ENCODE measurements at places on chromosomes 12 and 14.
A peak's percentile ranks its signal among the peaks of the same experiment; 100 is the strongest.

- no peak for DNase-seq
Observed at GRCh38 chr12:32864731-32865130, 31.8 kb downstream of the PKP2 start.

- DNase-seq = no peak
Observed at GRCh38 chr12:58980768-58981167, 60.5 kb upstream of the LRIG3 start.

GRCh38 chr12:94089891-94090290, 58.5 kb upstream of the PLXNC1 start:
- no peak for DNase-seq

- no peak for DNase-seq
Observed at GRCh38 chr12:122893208-122894153, 2.4 kb downstream of the VPS37B start.

DNA sequence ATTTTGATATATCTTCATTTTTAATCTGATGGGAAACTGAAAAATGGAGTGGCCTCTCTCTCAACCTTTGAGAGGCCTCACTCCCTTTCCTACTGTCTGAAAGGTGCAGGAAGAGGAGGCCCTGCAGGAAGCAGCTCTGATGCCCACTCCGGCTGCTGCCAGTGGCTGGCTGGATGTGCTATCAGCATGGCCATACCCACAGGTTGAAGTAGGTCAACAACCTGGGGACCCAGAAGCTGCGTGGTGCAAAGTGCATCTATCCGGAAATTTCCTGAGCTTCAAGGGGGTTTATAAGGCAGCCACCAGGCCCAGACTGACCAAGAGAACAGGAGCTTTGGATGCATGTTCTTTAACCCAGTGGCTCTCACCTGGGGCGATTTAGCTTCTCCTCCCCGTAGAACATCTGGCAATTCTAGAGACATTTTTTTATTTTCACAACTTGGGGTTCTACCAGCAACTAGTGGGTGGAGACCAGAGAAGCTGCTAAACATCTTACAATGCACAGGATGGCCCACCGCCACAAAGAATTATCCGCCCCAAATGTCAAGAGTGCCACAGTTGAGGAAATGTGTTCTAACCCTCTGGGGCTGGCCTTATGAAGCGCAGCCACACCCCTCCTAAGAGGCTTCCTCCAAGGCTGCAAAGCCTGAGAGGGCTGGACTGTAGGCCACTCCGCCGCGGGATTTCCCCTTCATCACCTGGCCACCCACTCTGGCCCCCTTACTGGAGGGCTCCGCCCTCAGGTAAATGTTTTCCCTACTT, 8.2 kb upstream of the BATF start:
- DNase-seq = no peak

GRCh38 chr14:53180272-53181221, 27.4 kb upstream of the DDHD1 start:
- DNase-seq = no peak

GRCh38 chr14:57403521-57403864, 13.1 kb downstream of the NAA30 start:
- DNase-seq = no peak

GRCh38 chr12:93763746-93764147, 86.6 kb downstream of the CRADD start:
- DNase-seq = no peak

DNA sequence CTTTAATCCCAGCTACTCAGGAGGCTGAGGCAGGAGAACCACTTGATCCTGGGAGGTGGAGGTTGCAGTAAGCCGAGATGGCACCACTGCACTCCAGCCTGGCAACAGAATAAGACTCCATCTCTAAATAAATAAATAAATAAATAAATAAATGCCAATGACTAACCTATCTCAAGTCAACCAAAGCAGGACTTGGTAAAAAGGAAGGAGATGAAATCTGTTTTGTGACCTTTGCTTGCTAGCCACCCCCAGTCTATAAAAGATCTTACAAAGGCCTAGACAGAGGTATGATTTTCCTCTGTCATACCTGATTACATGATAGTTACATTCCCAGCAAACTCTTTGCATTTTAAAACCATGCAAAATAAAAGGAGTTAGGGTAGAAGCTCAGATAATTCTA, 13.5 kb upstream of the METTL17 start:
- no peak for DNase-seq

- no peak for DNase-seq
Observed at GRCh38 chr14:60738843-60739508, 4.4 kb downstream of the MNAT1 start.

GRCh38 chr12:52682938-52683574, 2.8 kb upstream of the KRT1 start:
- no peak for DNase-seq

DNA sequence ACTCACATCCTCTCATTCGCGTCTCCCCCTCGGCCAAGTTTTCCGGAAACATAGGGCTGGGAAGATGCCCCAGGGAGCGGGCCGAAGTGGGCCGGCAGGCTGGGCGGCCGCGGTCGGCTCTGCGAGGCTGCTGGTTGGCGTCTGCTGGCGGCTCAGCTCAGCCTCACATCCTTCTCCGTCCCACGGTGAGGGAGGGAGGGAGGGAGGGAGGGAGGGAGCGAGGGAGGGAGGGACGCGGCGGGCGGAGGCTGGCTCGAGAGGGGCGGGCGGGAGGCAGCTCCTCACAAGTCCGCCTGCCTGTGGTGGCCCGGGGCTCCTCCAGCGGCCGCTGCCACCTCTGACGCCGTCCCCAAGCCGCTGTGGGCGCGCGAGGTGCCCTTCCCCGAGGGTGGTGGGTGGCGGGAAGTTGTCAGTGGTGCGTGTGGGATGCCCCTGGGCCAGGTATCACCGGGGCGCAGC, 93.8 kb downstream of the RFLNA start:
- peak; percentile 68 for DNase-seq

DNA sequence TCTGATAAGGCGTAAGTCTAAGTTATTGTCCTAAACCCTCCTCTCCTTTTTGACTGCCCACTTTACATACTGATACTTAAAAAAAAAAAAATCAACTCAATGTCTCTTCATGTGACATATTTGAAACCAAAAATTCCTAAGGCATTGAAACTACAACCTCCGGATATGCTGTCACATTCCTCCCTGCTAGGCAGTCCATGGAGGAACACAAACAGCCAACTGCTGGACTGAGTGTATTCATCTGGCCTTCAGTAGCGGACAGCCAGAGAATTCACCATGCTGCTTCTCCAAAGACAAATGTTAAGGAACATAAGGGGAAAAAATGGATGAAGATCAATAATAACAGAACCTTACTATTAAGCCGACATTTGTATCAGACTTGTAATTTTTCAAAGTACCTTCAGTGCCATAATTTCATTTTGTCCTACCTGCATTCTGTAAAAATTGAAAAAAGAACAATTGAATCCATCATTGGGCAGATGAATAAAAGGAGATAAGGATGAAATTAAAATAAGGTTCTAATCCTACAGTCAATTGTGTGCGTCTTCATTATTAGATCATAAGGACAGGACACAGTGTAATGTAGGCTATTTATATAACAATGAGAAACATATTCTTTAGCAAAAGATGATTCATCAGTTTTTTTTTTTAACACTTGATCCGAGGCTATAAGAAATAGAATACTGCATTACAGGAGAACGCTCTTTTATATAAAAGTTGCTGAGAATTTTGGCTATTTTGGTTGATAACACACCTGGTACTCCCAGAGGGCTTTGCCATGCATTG, 12.2 kb downstream of the RERG start:
- DNase-seq = no peak

DNA sequence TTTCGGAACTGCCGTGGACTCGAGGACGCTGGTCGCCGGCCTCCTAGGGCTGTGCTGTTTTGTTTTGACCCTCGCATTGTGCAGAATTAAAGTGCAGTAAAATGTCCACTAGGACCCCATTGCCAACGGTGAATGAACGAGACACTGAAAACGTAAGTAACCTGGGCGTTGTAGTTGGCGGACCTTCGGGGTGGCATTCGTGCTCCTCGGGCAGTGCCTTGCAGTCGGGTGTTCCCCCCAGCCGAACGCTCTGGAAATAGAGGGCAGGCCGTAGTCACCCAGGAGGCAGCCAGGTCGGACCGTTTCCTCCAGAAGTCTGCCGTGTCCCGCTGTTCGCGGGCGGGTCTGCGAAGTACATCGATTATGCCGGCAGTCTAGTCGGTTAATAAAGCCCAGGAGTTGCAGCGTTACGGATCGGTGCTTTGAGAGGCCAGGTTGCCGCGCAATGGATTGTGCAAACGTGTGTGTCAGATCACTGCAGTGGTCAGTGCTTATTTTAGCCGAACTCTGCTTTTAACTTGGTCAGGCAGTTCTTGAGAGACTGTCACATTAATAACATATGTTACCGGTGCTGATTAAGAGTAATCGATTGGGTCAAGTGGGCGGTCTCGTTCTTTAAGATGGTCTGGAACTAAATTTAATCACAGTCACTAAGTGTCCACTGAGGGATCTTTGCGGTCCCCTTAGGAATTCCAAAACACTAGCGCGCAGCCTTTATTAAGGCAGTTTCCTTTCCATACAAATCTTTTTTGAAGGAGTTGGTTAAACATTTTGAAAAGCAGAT, 906 bp downstream of the MARK3 start:
- DNase-seq = peak; percentile 33

GRCh38 chr14:77043177-77043983, 14.9 kb upstream of the IRF2BPL start:
- DNase-seq = no peak
